CD4-positive, alpha-beta T cell treated with Interleukin-10 for 1 hour (primary cell): ENCODE measurements at places on chromosomes 16 and 17.

DNA sequence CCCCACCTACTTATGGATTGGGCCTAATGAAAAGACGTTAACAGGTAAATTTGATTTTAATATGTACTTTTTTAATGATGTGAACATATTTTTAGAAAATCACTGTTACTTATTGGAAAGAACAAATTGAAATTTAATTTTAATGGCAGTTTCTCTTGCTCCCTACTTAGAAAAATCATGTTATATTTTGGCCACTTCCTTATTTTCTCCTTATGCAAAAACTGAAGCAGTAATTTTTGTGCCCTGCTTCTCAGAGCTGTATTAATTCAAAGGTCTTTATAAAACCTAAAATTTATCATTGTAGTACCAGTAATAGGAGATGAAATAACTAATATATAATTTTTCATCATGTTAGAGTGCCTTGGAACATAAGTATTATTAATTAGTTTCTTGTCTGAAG, 2.8 kb downstream of the ZPBP2 start:
- DNase-seq: no peak

DNA sequence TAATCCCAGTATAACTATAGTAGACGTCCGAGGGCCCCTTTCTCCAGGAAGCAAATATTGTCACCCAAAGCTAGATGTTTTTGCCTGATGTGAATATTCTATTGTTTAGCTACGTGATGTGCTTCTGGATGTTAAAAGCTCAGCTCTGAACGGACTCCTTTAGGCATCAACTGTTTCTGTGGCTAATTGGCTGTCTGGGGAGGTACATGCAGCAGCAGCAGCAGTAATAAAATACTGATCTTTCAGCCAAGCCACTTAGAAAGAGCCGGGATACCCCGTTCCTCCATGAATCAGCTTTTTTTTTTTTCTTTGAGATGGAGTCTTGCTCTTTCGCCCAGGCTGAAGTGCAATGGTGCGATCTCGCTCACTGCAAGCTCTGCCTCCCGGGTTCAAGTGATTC, 43.0 kb downstream of the TRARG1 start:
- DNase-seq: no peak

DNA sequence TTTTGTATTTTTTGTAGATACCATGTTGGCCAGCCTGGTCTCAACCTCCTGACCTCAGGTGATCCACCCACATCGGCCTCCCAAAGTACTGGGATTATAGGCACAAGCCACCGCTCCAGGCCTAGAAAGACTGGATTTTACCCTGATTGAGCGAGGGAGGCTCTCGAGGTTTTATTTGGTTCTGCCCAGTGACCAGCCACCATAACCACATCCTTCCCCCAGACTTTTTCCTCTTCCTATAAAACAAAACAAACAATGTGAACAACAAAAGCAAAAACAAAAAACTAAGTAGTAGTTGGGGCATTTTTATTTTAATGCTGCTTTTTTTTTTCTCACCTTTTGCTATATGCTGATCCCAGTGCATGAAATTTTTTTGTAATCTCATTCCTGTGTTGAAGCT, 509.6 kb downstream of the MAF start:
- no peak for DNase-seq

GRCh38 chr17:3695723-3696411, at the start of gene P2RX5:
Gene P2RX5, minus strand, starts transcription at chr17:3696155. Its CDS starts 150 bp downstream, at chr17:3696005.
- peak; percentile 56 for DNase-seq

- no peak for DNase-seq
Observed at GRCh38 chr16:65185241-65185778, 63.4 kb upstream of the CDH11 start.

DNA sequence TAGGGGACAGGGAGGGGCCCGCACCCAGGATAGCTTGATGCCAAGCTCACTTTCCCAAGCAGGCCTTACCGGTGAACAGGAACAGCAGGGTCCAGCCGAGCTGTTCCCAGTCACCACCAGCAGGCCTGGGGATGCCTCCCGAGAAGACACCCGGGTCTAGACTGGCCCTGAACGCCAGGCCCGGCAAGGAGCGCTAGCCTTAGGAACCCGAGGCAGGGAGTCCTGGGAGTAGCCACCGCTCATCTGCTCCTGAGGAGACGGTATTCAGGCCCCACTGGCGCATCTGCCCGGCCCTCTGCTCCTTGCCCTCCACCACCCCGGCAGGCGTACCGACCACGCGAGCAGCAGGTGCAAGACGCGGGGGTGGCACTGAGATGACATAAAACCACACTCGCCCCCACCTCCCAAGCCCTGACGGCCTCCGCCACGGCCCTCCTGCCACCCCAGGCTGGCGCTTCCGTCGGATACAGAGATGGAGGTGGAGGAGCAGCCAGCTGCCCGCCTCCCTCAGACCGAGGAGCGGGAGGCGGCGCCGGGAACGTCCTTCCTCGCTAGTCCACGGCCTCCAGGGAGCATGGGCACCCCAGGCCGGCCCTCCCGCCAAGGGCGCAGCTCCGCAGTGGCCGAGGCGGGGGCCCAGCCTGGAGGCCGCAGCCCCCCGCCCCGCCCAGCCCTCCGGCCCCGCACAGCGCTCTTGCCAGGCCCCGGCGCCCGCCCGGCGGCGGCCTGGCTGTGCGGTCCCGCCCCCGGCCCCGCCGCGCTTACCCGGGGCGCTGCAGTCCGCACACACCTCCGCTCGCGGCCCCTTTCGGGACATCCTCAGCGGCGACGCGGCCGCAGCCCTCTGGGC, 661 bp downstream of the GIT1 start:
- DNase-seq: peak; percentile 56

GRCh38 chr17:47301831-47302230, 21.9 kb upstream of the EFCAB13 start:
- DNase-seq: no peak
